ENCODE measurements at places on chromosomes 2 and 18.

- DNase-seq = no peak
These were observed 160.8 kb downstream of the KLHL29 start for GRCh38 chr2:23545811-23546210.

- DNase-seq = no peak
These were observed 559.3 kb upstream of the CDH2 start for GRCh38 chr18:28736223-28736622.

DNA sequence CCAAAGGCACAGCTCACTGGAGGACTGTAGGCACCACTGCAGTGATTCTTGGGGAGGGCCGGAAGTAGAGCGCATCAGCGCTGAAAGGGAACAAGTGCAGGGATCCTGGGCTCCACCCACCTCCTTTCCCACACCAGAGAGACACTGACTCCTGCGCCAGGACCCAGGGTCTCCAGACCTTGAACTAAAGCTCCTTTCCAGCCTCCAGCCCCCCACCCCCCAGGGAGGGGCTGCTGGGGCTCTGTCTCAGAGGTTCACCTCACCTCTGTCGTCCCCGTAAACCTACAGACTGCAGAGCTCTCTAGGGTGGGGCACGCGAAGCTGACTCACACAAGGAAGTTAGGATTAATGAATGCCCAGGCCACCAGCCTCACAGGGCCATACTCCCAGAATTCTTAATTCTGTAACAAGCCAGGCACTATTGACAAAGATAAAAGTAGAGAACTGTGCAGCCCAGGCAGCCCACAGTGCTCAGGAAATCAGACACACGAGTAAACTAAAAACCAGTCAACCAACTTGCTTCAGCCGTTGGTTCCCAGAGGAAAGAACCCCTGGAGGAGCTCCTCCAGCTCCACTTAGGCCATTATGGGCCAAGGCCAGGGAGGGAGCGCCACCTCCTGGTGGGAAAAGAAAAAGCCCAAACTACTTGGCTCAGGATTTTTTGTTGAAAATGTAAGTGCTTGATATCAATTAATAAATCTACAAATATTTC lies 45.1 kb upstream of the ACAA2 start:
- DNase-seq = peak; percentile 10

DNA sequence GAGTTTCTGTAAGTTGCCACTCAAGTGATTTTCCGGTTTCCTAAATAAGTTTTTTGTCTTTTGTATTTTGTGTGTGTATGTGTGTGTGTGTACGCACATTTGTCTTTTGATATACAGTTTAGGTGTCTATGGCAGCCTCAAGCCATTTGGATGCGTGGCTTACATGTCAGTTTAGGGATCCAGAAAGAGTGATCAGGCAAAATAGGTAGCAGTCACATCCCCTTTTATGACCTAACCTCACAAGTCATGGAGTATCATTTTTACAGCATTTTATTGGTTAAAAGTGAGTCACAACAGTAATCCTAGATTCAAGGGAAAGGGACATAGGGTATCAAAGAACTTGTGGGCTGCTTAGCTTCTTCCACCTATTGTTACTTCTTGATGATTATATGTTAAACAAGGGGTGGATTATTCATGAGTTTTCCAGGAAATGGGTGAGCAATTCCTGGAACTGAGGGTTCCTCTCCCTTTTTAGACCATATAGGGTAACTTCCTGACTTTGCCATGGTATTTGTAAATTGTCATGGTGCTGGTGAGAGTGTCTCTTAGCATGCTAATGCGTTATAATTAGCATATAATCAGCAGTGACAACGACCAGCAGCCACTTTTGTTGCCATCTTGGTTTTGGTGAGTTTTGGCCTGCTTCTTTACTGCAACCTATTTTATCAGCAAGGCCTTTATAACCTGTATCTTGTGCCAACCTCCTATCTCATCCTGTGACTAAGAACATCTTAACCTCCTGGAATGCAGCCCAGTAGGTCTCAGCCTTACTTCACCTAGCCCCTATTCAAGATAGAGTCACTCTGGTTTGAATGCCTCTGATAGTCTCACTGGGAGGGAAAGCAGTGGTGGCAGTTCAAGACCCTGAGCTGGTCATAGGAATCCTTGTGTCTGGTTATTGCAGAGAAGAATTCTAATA lies 8.6 kb upstream of the SOCS6 start:
- no peak for DNase-seq

- no peak for DNase-seq
These were observed 8.1 kb downstream of the NEU2 start for GRCh38 chr2:233040571-233040970.

DNA sequence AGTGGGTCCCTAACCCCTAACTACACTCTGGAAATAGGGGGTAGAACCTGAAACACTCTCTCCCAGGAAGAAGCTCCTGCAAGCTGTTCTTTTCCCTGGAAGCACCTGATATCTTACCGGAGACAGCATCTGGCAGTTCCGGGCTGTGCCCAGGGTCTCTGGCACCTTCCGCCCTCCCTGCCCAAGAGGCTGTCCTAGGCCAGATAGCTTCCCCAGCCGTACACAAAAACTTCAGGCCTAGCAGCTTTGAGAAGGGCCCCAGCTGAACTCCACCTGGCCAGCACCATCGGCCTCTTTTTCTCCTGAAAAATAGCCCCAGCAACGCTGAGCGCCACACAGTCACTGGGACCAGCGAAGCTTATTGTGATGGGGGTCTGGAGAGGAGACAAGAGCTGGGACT lies 9.7 kb downstream of the OSR1 start:
- DNase-seq = no peak

GRCh38 chr2:184562532-184562931 lies 35.8 kb upstream of the ZNF804A start:
- no peak for DNase-seq

DNA sequence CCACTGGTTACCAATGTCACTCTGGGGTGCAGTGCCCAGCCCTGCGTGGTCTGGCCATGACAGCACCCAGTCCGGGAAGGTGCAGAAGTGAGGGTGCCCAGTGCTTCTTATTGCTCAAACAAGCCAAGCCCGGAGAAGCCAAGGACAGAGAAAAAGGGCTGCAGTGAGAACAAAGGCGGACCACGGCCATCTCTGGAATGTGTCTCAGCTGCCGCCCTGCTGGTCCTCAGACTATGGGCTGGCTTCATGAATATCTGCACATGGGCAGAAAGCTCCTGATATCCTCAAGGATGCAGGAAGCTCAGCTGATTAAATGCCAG lies 28.7 kb downstream of the COPS9 start:
- DNase-seq = no peak

DNA sequence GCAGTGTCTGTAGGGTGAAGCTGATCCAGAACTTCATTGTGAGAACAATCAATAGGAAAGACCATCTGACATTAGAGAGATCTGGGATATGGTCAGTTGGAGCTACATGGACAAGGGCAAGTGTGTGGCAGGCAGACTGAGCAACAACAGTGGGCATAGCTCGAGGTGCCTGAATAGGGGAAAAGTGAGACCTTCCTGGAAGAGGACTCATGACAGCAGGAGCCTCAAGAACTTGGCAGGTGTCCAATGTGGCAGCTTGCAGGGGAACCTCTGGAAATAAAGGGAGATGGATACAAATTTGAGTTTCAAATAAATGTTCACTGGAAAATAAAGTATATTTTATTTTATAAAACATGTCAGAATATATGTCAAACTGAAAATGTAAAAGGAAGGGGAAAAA lies 117.9 kb downstream of the TANC1 start:
- no peak for DNase-seq

GRCh38 chr2:37168217-37168981 lies 11.6 kb upstream of the EIF2AK2 start:
- DNase-seq = peak; percentile 12

DNA sequence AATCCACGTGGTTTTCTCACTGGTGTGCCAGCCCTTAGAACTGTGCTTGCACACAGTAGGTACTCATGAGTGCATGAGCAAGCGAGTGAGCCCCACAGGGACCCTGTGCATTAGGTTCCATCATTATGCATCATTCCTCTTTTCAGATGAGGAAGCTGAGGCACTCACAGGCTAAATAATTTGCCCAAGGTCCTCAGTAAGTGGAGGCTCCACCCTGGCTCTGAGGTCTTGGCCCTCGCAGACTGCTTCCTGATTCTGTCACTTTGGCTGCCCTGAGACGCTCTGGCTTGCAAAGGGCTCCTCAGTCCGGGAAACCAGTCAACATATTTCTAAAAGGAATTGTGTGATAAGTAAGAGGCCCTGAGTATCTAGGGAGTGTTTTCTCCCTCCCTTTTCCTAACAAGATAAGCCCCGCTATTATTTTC lies 71.7 kb downstream of the IL1R2 start:
- DNase-seq = no peak

DNA sequence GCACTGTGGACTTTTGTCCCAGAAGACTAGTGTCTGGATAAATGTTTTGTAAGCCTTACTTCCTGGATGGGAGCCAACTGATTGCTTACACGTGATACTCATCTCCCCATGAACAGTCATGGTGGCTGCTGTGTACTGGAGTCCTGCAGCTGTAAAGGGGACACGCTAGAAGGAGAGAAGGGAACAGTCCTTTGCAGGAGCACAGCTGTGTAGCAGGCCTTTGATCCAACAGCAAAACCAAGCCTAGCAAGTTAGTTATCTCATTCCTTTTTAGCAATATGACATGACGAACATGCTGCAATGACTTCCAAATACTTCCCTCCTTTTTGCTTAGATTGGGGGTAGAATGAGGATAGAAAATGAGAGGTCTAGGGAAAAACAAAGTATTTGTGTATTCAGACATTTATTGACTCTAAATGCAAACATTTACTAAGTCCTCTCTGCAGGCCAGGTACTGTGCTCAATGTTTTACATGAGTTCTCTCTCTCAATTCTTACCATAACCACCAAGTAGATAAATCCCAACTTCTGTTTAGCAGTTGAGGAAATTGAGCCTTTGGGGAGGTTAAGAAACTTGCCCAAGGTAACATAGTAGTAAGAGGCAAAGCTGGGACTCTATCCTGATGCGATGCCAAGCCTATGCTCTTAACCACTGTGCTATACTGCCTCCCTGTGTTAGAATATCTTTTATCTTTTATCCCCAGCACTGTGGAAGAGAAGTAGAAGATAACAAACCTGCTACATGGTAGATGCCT lies 55.4 kb upstream of the CD28 start:
- DNase-seq = no peak

DNA sequence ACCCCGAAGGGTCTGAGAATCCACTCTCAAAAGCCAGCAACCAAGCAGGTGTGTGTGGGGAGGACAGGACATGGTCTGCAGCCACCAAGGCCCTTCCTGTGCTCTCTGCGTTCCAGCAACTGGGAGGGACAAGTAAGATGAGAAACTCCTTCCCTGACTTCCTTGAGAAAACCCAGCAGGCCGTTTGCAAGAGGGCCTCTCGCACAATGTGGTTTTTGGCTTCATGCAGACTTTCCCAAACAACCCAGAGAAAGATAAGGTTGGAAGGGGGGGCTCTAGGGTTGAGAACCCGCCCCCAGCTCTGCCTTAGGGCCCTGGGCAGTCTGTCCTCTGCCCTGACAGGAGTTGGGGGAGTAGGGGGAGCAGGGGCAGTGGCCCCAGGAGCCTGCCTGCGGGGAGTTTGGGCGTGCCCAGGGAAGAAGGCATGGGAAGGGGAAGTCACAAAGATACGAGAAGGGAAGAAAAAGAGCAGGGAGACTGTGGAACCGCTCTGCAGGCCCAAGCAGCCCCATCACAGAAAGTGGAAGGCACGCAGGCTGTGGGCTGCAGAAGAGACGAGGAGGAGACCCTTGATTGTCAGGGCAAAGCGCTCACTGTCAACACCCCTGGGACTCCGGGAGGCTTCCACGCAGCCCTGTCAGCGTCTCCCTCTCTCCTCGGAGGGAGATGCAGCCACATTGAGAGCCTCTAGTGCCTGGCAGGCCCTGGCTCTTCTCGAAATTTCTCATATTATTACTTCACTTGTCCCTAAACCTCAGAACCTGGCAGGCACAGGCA lies 99.8 kb downstream of the SMAD7 start:
- DNase-seq = no peak

- DNase-seq = no peak
These were observed 5.3 kb upstream of the RAB12 start for GRCh38 chr18:8603663-8604520.

Measured in stimulated activated CD4-positive, alpha-beta T cell treated with anti-CD3 and anti-CD28 coated beads, Interleukin-2, amount 100 ng/mL, for 4 hours (primary cell).